T-helper 2 cell (primary cell): ENCODE measurements at places on chromosomes 2 and 18.

GRCh38 chr2:36088716-36089328, 266.8 kb upstream of the CRIM1 start:
- no peak for DNase-seq

DNA sequence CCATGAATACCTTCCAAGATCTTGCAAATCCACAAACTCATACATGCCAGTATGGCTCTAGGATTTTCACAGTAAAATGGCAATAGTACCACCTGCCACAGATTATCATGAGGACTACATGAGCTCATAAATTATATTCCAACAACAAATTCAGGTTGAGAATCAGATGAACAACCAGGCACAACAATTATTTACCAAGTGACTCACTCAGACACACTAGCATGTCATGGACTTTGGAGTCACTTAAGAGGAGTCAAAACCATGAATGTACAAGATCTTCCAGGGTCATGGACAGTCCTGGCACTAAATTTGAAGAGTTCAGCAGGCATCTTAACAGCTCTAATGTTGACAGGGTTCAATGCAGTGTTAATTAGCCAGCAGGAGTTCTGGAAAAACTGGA, 34.4 kb upstream of the BZW1 start:
- no peak for DNase-seq

GRCh38 chr2:229050133-229050532, 221.0 kb downstream of the PID1 start:
- DNase-seq = no peak

DNA sequence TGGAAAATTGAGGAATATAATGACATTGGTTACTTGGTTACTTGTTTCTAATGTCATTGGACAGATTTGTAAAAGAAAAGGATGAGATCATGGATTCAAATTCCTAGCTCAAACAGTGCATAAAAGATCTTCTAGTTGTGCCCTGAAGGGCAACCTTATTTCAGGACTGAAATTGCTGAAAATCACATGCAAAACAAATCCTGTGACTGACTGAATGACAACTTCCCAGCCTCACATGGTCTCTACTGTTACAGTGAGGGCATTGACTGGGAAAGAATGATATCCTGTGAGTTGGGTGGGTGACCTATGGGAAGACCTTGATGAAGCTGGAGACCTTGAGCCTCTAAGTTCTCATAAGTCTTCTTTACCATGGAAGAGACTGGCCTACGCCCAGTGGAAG, 90.4 kb upstream of the HAAO start:
- no peak for DNase-seq

DNA sequence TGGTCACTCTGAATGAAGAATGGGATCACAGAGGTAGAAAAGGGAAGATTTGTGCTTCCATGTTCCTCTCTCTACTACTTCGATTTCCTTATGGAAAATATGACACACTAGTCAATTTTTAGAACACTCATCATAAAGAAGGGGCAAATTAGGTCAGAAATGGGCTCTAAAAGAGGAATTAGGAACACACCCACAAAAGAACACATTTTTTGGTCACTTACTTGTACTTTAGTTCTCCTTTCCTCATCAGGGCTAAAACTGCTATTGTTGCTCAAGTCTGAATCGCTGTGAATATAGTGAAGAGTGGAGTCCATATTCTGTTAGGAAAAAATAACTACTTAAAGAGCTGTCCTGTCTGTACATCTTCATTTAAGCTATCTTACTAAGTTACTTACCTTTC, 52.6 kb downstream of the PPP4R1 start:
- no peak for DNase-seq
